ENCODE measurements at places on chromosomes 7 and 10. TPM values are rescaled to one million over a fixed set of nuclear protein-coding genes. Genes with fewer than 3 reads are reported as not detected.

CHST15 gene
- 0.19 TPM for total RNA-seq

TEX36 gene
- not detected for total RNA-seq

NUDT13 gene
- total RNA-seq, result 0.71 TPM

GPR146 gene
- total RNA-seq, result 5.0 TPM

SGCE gene
- not detected for total RNA-seq

GHRHR gene
- not detected for total RNA-seq

FKBP6 gene
- total RNA-seq, result not detected
